Activated naive CD8-positive, alpha-beta T cell treated with anti-CD3 and anti-CD28 coated beads, Interleukin-2, amount 10 ng/mL, durations not matched to agents 7 days and 5 days (primary cell): ENCODE measurements at places on chromosomes 3 and 15.

DNA sequence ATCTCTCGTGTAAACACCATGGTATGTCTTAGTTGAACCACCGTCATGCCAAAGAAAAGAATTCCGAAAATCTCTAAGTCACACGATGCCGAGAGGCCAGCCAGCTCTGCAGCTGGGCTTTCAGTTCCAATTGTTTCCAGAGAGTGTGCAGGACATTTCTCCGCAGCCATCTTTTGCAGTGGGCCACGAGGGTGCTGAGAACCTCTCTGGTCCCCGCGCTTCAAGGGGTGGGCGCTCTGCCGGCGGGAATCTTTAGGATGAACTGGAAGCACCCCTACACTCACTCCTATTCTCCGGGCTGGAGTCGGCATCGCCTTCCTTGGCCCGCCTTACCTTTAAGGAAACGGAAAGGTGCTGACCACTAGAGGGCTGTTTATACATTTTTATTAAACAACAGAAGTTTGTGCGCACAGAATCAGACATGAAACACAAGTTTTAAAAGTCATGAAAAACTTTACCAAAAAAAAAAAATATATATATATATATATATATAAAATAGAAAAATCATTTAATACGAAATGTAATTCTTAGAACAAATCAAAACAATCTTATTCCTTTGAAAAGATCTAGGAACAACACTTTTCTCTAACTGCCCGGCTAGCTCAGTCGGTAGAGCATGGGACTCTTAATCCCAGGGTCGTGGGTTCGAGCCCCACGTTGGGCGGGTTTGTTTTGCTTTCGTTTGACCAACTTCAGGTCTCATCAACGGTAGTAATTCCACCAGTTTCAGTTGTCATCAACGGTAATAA is 12.5 kb upstream of the MORF4L1 start:
- H3K4me1 ChIP-seq: peaks cover 6% of the 10 kb centered on the region
- H3K27ac ChIP-seq: peak overlapping the region; percentile 84
- peak overlapping the region; percentile 89 for H3K4me3 ChIP-seq
- no peaks in the 10 kb centered on the region for H3K27me3 ChIP-seq
- peak; percentile 77 for DNase-seq

DNA sequence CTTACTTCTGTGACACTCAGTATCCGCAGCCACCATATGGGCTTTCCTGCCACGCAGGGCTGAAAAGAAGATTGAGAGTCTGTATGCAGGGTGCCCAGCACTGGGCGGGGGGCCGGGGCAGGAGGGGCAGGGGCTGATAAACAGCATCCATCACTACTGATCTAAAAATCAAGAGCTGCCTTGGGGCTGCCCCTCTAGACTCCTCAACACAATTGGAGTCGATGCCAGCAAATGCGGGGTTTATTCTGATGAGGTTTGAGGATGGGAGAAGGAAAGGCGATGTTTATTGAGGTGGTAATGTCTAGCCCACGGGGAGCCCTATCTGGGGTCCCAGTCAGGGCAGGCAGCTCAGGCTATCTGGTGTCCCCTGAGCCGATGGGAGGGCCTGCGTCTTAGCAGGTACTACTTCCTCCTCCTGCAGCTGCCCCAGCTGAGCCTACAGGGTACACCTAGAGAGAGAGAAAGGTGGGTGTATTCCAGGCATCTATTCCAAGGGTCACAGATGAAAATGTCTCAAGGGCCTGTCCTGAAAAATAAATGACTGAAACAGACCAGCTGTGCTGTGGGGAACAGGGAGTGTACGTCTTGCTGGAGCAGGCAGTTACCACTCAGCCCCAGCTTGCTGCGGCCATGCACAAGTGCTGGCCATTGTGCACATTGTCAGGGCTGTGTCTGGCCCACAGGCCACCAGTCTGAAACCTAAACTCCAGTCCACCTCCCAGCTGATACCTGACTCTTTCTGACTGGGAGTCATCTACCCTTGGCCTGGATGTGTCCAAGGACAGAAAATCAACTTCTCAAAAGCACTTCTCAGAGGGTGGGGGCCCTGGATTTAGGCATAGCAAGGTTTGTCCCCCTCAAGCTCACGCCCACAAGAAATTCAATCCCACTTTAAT is 19.5 kb downstream of the ISG20 start:
- H3K4me3 ChIP-seq: no peak overlapping the region
- no peaks in the 10 kb centered on the region for H3K27me3 ChIP-seq
- H3K27ac ChIP-seq: peak overlapping the region; percentile 54
- DNase-seq: no peak
- H3K36me3 ChIP-seq: peaks cover 6% of the 10 kb centered on the region

DNA sequence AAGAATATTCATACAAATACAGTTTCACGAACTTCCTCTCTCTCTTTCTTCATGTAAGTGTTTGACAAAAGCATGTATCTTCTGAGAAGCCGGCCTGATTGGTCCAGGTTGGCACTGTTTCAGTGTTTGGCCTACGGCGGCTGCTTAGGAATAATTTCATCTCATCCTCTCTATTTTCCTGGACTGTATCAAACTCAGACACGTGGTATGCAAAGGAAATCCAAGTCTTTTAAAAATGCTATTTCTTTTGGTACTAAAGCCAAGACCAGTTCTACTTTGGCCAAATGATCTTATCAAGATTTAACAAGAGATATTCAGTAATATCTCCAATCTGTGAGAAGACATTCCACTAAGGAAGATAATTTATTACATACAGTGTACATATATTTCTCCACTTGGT is 152.8 kb downstream of the TIGIT start:
- H3K27ac ChIP-seq: no peak overlapping the region
- H3K36me3 ChIP-seq: no peaks in the 10 kb centered on the region
- peaks cover 2% of the 10 kb centered on the region for H3K27me3 ChIP-seq

- DNase-seq: no peak
- no peak overlapping the region for H3K4me3 ChIP-seq
- H3K27ac ChIP-seq: no peak overlapping the region
- H3K4me1 ChIP-seq: no peaks in the 10 kb centered on the region
- no peaks in the 10 kb centered on the region for H3K27me3 ChIP-seq
These were observed 775.4 kb downstream of the ROBO1 start for GRCh38 chr3:78992400-78992799.

GRCh38 chr15:41832875-41833274 is 5.0 kb downstream of the JMJD7 start:
- H3K4me3 ChIP-seq: no peak overlapping the region
- no peaks in the 10 kb centered on the region for H3K27me3 ChIP-seq
- DNase-seq: no peak
- peaks cover 42% of the 10 kb centered on the region for H3K4me1 ChIP-seq
- H3K27ac ChIP-seq: peak overlapping the region; percentile 10
- peaks cover 19% of the 10 kb centered on the region for H3K36me3 ChIP-seq

DNA sequence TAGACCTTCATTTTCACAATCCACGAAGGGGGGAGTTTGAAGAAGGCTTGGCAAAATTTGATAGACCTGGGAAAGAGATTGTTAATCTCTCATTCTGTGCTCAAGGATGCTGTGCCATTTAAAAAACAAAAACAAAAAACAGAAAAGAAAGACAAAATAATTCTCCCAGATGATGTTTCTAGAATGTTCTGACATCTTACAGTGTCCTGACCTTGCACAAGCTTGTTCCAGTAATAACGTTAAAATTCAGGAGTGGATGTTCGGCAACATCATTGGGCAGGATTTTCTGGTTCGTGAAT is 79.9 kb downstream of the SMAD3 start:
- H3K4me1 ChIP-seq: peaks cover 54% of the 10 kb centered on the region
- H3K27me3 ChIP-seq: no peaks in the 10 kb centered on the region

GRCh38 chr15:86231864-86232721 is 152.4 kb downstream of the AGBL1 start:
- peaks cover 26% of the 10 kb centered on the region for H3K27me3 ChIP-seq
- H3K27ac ChIP-seq: no peak overlapping the region
- peak; percentile 32 for DNase-seq
- H3K4me3 ChIP-seq: no peak overlapping the region
- no peaks in the 10 kb centered on the region for H3K36me3 ChIP-seq

DNA sequence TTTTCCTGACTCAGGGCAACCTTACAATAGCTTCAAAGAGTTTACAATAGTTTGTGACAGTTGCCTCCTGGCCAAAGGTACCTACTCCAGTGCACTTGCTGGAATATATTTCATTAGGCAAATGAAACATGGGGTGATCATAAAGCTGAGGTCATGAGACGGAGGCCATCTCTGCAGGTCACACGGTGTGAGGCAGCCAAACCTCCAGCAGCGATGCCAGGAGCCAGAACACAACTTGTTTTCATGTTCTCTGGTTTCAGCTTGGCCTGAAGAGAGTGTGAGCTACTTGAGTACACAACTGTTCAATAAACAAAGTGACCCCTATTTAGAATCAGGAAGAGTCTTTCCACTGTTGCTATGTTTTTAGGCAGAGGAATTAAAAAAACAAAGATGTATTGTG is 42.7 kb upstream of the PYGO1 start:
- no peak overlapping the region for H3K4me3 ChIP-seq
- peaks cover 6% of the 10 kb centered on the region for H3K27me3 ChIP-seq
- DNase-seq: no peak
- no peaks in the 10 kb centered on the region for H3K36me3 ChIP-seq

DNA sequence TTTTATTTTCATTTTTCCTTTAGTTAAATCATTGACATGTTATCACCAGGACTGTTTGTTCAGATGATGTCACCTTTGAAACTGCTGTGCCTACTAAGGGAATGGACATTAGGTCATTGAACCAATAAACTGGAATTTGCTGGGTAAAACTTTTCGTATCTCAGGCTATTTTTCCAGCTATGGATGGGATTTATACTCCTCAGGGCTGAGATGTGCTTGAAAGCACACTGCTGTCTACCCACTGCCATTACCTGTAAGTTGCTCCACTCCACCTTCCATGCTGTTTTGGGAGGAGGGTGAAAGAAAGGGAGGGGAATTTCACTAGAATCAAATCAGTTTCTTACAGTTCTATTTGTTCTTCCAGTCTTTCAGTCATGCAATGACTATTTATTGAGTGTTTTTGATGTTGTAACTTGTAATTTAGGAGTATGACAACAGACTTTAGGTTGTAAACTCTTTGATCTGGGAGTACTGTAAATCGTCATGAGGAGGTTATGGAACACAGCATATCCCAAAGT is 11.3 kb downstream of the EHD4 start:
- H3K27ac ChIP-seq: no peak overlapping the region
- no peaks in the 10 kb centered on the region for H3K27me3 ChIP-seq
- H3K36me3 ChIP-seq: peaks cover 6% of the 10 kb centered on the region

DNA sequence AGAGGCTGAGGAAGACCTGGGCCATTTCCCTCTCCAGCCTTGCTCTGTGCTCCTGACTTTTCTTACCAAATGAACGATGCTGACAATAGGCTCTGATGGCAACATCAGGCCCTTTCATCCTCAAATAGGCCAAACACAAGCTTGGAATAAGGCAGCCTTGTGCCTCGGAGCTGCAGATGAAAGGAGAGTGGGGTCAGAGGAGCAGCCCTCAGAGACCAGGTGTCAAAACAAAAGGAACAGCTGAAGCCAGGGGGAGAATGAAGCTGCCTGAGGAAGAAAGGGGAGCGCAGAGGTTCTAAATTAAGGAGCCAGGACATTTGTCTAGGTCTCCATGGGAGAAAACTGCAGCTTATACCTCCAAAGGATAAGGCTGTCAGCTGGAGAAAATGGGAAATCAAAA is 5.1 kb downstream of the BFSP2 start:
- H3K4me3 ChIP-seq: no peak overlapping the region
- H3K27ac ChIP-seq: no peak overlapping the region
- H3K27me3 ChIP-seq: no peaks in the 10 kb centered on the region
- DNase-seq: no peak
- H3K36me3 ChIP-seq: no peaks in the 10 kb centered on the region

DNA sequence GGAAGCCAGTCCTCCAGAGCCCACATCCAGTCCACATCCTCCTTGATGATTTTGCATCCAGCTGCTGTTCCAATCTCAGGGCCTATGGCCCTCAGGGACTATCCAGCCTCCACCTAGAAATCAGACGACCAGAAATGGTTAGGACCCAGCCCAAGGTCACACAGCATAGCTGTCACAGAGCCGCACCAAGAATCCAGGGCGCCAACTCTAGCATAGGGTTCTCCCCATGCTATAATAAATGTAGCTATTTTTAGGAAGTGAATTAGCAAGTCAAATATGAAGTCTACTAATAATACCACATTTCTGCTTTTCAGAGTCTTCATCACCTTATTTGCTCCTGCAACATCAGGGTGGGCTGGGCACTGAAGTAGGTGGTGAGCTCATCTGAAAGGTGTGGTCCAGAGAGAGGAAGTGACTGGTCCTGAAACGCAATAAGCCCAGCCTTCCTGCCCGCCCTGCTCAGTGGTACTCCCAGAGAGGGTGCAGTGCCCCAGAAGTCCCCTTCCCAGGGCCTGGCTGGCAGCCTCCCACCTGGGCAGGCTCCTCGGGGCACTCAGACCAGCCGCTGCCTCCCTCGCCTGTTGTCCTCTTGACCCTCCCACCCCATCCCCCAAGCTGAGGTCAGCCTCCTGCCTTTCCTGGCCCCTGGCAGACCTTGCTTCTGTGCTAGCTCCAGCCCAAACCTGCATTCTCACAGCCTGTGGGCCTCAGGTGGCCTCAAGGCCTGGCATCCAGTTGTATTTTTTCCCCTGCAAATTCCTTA is 17.6 kb upstream of the CYP11A1 start:
- peak; percentile 62 for DNase-seq
- peak overlapping the region; percentile 69 for H3K4me3 ChIP-seq
- no peaks in the 10 kb centered on the region for H3K36me3 ChIP-seq
- peak overlapping the region; percentile 91 for H3K27ac ChIP-seq
- H3K4me1 ChIP-seq: peaks cover 45% of the 10 kb centered on the region

DNA sequence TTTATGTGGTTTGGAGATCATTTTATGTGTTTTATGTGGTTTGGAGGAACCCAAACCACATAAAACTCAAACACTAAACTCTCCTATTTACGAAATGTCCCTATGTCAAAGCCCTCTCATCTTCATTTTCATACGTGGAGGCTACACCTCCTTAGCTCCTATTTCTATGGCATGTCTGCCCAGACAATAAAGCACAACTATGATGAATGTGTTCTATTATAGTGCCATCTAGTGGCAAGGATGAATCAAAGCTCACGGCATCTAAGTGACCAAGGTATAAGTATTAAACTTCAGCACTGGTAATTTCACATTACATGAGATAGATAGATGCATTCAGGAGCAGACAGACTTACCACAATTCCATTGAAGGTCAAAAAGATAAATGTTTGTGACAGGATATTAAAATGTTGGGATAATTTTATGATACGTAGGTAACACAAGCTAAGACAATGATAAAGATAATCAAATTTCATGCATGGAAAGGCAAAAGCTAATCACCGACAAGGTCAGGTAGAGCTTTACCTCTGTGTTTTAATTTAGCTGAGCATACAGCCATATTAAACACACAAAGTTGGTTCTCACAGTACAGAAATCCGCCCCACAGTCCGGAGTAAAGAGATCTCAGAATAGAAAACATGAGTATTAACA is 130.6 kb upstream of the FHIT start:
- no peaks in the 10 kb centered on the region for H3K36me3 ChIP-seq
- no peak for DNase-seq
- peaks cover 3% of the 10 kb centered on the region for H3K4me1 ChIP-seq
- H3K27me3 ChIP-seq: peaks cover 9% of the 10 kb centered on the region

- H3K4me3 ChIP-seq: no peak overlapping the region
- H3K27me3 ChIP-seq: peaks cover 6% of the 10 kb centered on the region
- no peak overlapping the region for H3K27ac ChIP-seq
- DNase-seq: no peak
These were observed 525.5 kb upstream of the RGMA start for GRCh38 chr15:93614386-93615104.
